CD4-positive, alpha-beta T cell treated with Interleukin-2 at 100 ng/mL for 4 hours (primary cell): ENCODE measurements at places on chromosomes 1 and 21.

- no peak for DNase-seq
Measured at GRCh38 chr1:40926441-40926840, 53.1 kb upstream of the CTPS1 start.

GRCh38 chr1:27306892-27307761 lies 14.8 kb upstream of the TMEM222 start:
- no peak for DNase-seq

DNA sequence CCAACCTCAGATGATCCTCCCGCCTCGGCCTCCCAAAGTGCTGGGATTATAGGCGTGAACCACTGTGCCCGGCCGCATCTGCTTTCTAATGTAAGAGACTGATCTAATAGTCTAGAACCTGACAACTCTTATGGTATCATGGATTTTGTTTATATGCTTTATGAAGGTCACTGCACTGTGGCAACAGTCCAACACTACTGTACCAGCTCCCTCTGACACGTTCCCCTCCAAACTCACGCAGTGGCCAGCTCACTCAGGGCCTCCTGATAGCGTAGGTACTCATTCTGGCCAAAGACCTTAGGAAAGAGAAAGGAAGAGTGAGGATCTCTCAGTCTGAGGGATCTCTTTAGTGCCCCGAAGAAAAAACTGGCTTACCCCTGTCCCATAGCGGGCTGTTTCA lies 6.0 kb upstream of the CFAP141 start:
- DNase-seq: no peak

- no peak for DNase-seq
Measured at GRCh38 chr1:57943365-57943764, 519.5 kb upstream of the DAB1 start.
